Activated CD4-positive, alpha-beta T cell treated with anti-CD3 and anti-CD28 coated beads, Interleukin-2, amount 10 ng/mL, durations not matched to agents 7 days and 5 days (primary cell): ENCODE measurements at places on chromosomes 11 and 22. TPM values are rescaled to one million over a fixed set of nuclear protein-coding genes. Genes with fewer than 3 reads are reported as not detected.

DNA sequence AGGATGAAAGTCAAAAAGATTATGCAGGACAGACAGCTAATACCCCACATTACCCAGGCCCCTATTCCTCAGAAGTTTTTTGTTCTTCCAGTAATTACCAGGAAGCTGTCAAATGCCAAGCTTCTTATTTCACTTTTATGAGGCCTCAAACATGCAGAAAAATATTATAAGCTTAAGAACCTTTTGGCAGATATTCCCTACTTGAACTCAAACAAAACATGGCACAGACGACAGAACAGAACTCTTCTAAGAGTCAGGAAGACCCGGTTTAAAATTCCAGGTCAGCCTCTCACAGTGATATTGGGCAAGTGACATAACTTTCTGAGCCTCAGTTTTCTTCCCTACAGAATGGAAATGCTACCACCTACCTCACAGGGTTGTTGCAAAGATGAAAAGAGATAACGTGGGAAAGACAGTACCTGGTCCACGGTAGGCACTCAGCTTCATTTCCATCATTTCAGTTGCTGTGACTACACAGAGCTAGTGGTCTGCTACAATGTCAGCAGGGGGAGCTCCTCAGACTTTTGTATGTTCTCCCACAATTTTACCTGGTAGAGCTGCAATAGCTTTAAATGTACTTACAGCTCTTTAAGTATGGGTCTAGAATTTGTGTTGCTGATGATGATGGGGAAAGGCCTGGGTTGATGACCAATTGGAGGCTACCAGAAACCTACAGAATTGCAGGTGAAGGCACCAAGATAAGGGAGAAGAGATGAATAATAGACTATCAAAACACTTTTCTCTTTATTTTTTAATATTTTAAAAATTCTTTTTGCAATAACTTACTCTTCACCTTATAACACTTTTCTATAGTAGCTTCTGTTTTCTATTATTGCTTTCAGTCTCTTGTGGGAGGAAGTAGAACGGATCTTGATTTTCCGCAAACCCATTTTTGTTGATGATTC is 98.3 kb upstream of the CHRM4 start:
- peak; percentile 57 for DNase-seq

- DNase-seq: no peak
Observed at GRCh38 chr11:73223998-73224730, 6.1 kb downstream of the P2RY2 start.

- DNase-seq: no peak
Observed at GRCh38 chr11:130786586-130786985, 129.7 kb downstream of the SNX19 start.

- no peak for DNase-seq
Observed at GRCh38 chr11:48103621-48104567, 112.7 kb upstream of the OR4B1 start.

DNA sequence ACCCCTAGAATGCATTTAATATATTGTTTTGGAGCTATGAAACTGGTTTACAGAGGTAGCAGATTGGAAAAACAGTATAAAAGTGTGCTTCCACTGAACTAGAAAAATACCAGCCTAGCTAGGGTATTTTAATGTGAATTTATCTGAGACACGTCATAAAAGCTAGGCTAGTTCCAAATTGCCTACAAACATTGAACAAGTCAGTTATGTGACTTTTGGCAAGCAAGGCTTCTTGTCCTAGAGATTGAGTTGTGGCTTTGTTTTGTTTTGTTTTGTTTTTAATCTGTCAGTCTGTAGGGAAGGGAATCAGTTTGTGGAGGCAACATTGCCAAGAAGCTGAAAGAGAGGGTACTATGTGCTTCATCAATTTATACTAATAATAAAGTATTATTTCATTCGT is 24.2 kb downstream of the RTN3 start:
- no peak for DNase-seq

- DNase-seq: no peak
Observed at GRCh38 chr22:26779929-26780328, 122.5 kb downstream of the MIAT start.

- DNase-seq: no peak
Observed at GRCh38 chr11:14443638-14444037, 56.0 kb downstream of the COPB1 start.

PNPLA3 gene
- total RNA-seq: not detected

DNA sequence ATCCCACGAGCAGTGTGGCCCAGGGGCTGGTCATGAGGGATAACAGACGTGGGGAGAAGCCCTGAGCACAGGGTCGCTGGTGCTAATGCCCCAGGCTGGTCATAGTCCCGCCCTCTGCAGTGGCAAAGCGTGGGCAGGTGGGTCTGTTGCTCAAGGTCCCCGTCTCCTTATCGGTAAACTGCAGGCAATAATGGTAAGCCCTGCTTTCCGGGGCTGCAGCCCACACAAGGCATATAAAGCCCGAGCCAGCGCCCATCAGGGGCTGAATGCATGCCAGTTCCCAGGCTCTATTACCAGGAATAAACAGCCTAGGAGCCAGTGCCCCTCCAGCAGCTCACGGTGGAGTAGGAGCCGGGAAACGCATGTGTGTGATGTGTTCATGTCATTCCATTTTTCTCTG is 261.0 kb downstream of the BRD1 start:
- no peak for DNase-seq

DNA sequence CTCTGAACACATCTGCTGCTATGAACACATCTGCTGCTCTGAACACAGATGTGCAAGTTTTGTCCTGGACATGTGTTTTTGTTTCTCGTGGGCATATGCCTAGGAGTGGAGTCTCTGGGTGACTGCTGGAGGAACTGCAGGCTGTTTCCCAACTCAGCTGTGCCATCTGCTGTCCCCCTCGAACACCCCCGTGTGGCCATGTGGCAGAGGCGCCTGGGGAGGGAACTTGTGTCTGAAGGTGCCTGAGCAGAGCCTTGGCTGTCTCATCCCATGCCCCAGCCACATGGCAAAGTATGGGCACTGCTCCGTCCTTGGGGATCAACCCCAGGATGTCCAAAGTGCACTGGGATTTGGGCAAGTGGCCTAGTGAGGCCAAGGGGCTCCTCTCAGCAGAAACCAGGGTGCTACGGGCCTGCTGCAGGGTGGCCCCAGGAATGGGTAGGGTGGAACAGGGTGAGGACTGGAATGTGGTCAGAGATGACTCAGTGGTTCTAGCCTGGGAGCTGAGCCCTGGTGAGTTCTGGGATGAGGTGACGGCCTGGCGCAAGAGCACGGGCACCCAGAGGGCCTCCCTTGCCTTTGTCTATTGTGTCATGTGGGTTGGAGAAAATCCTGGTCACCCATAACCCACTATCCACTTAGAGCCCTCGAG is 14.7 kb downstream of the GATD1 start:
- DNase-seq: peak; percentile 35

GRIA4 gene
- not detected for total RNA-seq

PRSS23 gene
- total RNA-seq: 0.40 TPM

- DNase-seq: no peak
Observed at GRCh38 chr11:14914536-14914935, 22.5 kb upstream of the CYP2R1 start.

- no peak for DNase-seq
Observed at GRCh38 chr11:69413015-69413801, 68.3 kb upstream of the LINC01488 start.

KIRREL3 gene
- not detected for total RNA-seq

- no peak for DNase-seq
Observed at GRCh38 chr11:124917115-124917637, 1.9 kb upstream of the HEPN1 start.

DNA sequence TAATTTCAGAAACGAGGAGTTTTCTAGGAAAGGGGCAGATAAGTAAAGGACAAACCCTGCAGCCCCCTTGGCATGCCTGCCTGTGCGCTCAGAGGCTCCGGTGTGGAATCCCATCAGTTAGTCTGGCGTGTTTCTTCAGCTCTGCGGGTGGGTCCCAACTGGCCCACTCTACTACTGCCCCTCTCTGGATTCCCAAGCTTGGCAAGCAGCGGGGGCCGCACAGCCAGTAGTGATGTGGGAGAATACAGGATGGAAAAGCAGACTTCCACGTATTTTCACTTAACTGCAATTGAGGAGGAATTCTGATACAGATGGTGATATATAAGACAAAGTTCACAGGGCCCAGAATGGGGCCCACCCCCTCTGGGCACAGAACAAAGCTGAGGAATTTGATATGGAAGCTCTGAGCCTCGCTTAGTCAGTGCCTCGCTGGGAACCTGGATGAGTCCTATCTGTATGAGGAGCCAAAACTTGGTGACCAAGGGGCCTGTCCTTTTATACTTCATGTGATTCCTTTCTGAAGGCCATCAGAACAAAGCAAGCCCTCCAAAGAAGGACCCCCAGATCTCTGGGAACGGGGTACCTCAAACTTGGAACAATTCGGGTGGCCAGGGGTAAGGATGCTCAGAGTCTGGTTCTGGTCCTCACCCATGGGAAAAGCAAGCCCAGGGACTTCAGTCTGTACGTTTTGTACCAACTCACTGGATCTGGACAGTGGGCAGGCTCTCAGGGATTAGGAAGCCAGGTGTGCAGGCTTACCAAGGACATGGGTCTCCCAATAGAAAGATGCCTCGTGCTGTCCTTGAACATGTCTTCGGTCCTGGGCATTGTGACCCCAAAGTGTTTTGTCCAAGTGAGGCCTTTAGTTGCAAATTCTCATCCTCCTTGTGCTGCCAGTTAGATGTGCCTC is 26.0 kb downstream of the RELT start:
- DNase-seq: no peak

- DNase-seq: no peak
Observed at GRCh38 chr11:68913188-68913587, 9.5 kb downstream of the IGHMBP2 start.

PIH1D2 gene
- total RNA-seq: 0.27 TPM

GRCh38 chr22:28268171-28268570 is 349.1 kb upstream of the PITPNB start:
- no peak for DNase-seq

OMP gene
- total RNA-seq: not detected

- DNase-seq: no peak
Observed at GRCh38 chr11:33222052-33222750, 35.0 kb upstream of the HIPK3 start.
